ENCODE measurements at places on chromosomes 1 and 21.
A peak's percentile ranks its signal among the peaks of the same experiment; 100 is the strongest.

DNA sequence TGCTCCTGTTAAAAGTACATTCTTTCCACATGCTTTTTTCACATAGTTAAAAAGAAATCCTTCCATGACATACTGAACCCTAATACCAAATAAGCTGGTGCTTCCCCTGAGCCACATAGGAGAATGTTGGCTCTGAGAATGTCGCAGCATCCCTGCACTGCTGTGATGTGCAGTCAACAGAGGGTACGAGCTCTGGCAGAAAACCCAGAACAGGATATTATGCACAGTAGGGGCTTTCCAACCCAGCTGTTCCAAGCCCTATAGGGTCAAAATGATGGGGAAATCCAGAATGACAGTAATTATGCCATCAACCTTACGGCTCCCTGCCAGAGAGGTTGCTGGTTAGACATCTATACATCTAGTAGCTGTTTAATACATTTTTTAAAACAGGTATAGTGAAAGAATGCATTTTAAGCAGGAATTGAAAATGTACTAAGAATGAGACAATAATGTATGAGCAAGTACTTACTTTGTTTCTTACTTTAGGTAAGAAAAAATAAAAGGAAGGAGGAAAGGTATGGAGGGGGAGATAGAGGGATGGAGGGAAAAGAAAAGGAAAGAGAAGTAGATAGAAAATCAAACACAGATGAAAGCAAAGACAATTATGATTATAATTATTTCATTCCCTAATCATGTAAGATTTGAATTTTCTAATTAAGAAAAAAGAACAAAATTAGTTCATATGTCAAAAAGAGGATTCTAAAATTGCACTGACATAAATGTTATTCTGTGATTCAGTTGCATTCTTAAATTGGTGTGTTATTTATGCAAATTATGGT lies 126.0 kb downstream of the NR5A2 start:
- DNase-seq, result peak; percentile 31

DNA sequence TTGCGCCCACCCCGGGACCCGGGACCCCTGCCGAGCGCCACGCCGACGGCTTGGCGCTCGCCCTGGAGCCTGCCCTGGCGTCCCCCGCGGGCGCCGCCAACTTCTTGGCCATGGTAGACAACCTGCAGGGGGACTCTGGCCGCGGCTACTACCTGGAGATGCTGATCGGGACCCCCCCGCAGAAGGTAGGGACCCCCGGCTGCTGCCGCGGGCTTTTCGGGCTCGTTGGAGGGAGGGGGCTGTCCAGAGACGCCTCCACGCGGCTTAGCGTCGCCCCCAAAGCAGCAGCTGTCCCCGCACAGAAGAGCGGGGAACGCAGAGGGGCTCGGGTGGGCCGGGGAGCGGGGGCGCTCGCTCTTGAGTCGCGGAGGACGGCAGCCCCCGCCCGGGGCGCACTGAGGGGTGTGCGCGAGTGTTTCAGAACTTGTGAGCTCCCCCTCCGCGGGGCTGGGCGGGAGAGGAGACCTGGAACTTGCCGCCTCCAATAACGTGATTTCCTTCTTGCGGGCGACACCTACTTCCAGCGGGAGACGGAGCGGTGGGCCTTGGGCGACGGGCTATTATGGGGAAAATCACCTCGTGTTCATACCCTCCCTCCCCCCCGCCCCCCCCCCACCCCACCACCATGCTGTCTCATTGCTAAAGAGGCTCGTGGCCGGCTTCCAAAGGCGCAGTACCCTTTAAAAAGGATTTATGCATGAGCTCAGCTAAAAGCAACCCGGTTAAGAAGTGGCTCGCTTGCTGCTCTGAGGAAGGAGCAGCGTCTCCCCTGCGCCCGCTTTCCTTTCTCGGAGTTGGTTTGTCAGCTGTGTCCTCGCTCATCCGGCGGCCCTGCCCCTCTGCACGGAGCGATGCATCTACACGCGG lies 664 bp downstream of the BACE2 start:
- no peak for DNase-seq

GRCh38 chr1:221794935-221795334 lies 53.0 kb upstream of the DUSP10 start:
- DNase-seq, result no peak

DNA sequence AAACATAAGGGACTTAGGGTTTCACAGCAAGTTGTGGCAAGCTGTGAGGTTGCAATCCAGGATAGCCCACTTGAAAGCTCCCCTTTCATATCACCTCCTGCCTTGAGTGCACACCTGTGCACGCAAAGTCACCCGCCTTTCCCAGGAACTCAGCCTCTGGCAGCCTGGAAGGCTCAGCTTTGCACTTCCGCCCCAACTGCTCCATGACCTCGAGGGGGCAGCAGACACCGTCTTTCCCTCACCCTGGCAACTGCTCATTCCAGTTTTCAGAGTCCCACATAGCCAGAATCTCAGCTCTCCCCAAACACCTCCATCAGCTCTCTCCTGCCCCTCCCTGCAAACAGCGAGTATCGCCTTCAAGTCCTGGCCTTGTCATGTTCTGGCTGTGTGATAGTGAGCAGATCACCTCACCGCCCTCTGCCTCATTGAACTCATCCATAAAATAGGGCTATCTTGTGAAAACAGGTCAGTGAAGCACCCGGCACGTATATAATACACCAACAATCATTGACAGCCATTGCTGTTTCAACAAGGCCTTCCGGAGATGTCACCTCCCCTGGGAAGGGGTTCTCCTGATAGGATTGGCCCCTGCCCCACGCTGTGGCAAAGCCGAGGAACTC lies 32.2 kb upstream of the EPB41 start:
- peak; percentile 54 for DNase-seq

- no peak for DNase-seq
Measured at GRCh38 chr1:23825762-23826522, 713 bp upstream of the HMGCL start.

GRCh38 chr1:228378090-228378872 lies 28.4 kb downstream of the TRIM11 start:
- peak; percentile 6 for DNase-seq

- DNase-seq, result no peak
Measured at GRCh38 chr1:210321552-210321951, 7.2 kb upstream of the HHAT start.

DNA sequence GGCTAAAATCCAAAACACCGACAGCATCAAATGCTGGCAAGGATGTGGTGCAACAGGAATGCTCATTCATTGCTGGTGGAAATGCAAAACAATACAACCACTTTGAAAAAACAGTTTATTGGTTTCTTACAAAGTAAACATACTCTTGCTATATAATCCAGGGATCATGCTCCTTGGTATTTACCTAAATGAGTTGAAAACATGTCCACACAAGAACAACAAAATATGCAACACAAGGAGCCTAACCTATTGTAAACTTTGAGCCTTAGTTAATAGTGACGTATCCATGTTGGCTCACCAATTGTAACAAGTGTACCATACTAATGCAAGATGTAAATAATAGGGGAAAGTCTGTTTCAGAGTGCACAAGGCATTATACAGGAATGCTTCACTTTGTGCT lies 37.2 kb upstream of the PGBD5 start:
- no peak for DNase-seq

- no peak for DNase-seq
Measured at GRCh38 chr1:36834586-36834985, 199.7 kb downstream of the GRIK3 start.

DNA sequence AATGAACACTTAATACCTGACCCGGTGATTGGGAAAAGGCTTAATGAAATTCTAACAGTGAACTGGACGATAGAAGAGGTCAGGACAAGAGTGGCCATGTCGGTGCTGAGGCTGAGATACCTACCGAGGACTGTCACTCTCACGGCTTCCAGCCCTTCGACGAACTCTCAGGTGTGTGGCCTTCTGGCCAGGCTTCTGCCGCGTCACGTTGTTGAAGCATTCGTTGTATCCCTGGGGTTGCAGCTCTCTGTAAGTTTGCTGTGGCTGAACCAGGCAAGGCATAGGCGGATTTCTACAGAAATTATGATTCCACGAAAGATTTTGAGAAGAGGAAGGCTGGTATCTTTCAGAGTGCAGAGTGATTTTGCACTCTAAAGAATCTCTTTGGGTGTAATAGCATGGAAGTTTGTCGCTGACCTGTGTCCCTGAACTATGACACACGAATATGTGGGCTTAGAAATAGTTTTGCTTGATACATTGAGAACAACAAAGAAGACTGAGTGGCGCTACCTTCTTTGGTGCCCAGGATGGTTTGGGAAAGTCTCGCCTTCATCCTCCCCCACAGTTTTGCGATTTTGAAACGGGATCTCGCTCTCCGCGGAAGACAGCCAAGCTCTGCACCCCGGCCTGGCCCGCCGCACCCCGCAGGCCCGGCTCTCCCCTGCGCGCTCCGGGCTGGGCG lies 403 bp upstream of the EPHX4 start:
- DNase-seq, result peak; percentile 1

GRCh38 chr1:201689647-201690046 lies 139.3 kb upstream of the IPO9 start:
- no peak for DNase-seq

DNA sequence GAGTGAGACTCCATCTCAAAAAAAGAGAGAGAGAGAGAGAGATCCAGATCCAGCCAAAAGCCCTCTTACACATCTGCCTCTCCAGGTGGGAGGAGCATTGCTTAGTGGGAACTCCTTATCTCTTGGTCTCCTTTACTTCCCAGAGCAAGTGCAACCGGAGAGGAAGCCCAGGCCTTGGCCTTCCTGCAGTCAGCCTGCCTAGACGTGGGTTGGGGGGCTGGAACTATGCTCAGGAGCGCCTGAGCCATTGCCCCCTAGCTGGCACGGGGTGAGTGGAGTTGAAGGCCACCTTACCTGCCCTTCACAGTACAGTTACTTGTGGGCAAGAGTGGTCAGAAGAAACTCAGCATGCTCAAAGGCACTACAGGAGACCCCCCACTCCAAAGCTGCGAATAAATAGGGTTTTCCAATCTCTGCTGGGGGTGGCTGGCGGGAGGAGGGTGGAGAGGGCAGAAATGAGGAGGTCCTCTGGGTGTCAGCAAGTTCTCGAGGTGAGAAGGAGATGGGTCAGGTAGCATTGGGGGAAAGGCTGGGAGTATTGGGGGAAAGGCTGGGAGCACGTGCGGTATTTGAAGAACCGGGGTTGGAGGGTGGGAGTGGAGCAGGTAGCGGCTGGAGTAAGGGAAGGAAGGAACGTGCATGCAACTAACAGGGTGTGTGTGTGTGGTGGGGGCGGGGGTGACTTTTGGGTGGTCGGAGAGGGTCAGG lies 4.7 kb upstream of the DMBX1 start:
- no peak for DNase-seq

GRCh38 chr21:36773117-36773516 lies 74.2 kb downstream of the SIM2 start:
- no peak for DNase-seq

Data from stimulated activated CD4-positive, alpha-beta T cell treated with anti-CD3 and anti-CD28 coated beads, TNF-alpha, amount 100 ng/mL, for 4 hours (primary cell).